COLO829 (cell line): ENCODE measurements at places on chromosomes 12 and 14.

GRCh38 chr12:94694732-94695131 is 44.4 kb upstream of the TMCC3 start:
- DNase-seq: no peak

DNA sequence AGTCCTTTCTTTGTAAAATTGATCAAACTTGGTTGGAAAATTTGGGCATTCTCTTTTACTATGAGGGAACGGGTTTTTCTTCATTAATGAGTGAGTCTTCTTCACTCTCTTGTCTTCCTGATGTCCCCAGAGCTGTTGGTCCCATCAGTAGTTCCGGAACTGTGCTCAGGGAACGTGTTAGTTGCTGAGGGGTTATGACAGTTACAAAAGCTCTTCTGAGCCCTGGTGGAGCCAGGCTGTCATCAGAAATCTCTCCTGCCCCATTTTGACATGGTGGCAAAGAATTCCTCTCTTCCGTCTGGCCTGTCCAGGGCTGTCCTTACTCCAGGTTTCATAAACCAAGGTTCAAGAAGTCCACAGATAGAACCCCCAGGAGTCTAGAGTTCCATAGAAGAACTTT is 208.5 kb downstream of the SLC41A2 start:
- no peak for DNase-seq

GRCh38 chr14:99535448-99535847 is 54.2 kb downstream of the CCNK start:
- DNase-seq: no peak

DNA sequence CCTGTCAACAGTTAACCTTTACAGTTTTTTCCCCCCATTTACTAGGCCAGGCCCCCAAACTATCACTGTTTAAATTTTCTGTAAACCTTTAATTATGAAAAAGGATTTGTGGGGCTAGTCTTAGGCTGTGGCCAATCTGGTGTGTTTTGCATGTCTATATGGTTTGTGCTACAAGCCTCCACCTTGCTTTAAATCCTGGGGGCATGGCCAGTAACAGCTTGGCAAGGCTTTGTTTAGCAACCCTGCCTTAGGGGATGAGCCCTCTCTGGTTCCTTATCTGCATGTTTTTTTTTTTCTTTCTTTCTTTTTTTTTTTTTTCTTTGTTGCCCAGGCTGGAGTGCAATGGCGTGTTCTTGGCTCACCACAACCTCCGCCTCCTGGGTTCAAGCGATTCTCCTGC is 102.7 kb downstream of the KCNMB4 start:
- no peak for DNase-seq

DNA sequence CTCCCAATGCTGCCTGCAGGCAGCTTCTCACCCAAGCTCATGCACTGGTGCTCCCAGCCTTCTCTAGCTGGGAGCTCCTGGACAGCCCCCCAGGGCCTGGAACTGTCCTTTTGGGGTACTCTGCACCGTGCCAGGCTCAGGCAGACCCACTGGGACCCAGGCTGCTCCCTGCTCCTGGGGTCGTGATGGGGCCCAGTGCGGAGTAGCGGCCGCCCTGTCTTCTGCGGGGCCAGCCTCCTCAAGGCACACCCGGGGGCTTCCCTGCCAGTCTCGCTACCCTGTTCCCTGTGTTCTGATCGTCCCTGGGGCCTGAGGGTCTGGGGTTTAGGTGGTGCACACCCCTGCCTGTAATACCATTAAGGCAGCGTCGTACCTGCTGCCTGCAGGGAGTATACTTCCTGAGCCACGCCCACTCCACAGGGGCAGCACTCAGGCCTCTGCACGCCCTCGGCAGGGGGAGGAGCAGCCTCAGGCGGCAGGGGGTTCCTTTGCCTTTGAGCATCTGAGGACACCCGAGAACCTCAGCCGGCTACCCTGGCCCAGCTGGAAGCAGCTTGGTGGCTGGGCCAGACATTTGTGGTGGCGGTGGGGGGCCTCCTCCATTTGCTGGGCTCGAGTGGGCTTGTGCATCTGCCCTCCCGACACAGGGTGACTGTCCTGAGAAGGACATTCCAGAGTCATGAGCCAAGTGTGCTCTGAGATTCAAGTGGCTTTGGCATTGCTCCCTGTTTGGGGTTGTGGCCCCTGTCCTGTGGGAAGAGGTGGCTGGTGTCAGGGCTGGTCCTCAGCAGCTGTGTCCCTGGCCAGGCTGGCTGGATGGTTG is 9.2 kb upstream of the CRIP2 start:
- no peak for DNase-seq

GRCh38 chr14:50839691-50840090 is 8.7 kb upstream of the NIN start:
- no peak for DNase-seq

GRCh38 chr12:118526255-118527095 is 150.1 kb downstream of the SUDS3 start:
- DNase-seq: no peak

GRCh38 chr14:96357216-96357615 is 5.9 kb downstream of the ATG2B start:
- DNase-seq: no peak

DNA sequence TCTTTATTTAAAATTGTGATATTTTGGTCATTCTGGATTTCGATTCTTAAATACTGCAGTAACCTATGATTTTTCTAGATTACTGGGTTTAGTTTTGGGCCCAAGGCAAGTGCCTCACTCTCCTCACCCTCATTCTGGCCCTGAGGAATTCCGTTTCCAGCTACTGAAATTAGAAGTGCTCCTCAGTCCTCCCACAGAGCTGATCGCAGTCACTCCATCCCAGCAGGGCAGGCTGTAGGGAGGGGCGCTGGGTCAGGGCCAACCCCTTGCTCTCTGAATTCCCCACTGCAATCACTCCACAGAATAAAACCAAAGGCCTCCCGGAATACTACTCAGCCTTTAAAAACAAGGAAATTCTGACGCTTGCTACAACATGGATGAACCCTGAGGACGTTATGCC is 66.5 kb upstream of the DIO3 start:
- DNase-seq: no peak
